ENCODE measurements at places on chromosomes 3 and 15. TPM values are rescaled to one million over a fixed set of nuclear protein-coding genes. Genes with fewer than 3 reads are reported as not detected.

The ROPN1 gene
- not detected for polyA plus RNA-seq

The THAP10 gene
- 2.1 TPM for polyA plus RNA-seq

GRCh38 chr15:63296195-63296594, 18.8 kb downstream of the APH1B start:
- DNase-seq = no peak

- no peak for DNase-seq
Observed at GRCh38 chr3:198112031-198112430, 152.0 kb downstream of the LMLN start.

DNA sequence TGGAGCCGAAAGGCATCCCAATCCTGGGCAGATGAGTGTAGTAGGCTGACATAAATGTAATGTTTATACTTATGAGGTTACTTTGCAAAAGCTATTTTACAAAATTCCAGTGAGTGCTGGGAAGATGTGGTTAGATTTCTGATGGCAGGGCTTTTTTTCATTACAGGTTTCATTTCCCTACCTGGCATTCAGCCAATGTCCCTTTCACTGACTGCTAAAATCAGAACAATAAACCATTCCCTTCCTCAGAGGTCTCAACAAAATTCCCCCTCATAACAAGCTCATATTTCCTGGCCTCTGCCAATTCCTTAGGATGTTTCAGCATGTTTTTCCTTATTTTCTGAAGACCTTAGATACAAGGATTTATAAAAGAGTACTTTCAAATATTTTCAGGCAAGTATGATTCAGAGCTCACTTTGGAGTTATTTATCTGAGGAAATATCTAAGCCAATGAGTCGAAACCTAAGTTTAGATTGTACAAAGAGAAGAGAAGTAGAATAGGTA, 40.9 kb upstream of the CCDC80 start:
- peak; percentile 20 for DNase-seq
